NCI-H2081 (cell line): ENCODE measurements at places on chromosomes 1 and 21.

GRCh38 chr1:26524181-26524580 is 5.4 kb upstream of the RPS6KA1 start:
- DNase-seq: no peak

- no peak for DNase-seq
Measured at GRCh38 chr21:30216041-30216723, at the start of gene CLDN8. TSS of gene CLDN8 (minus strand) at chr21:30216097. CDS start at chr21:30215925, 172 bp downstream.

- no peak for DNase-seq
Measured at GRCh38 chr1:55870106-55870505, 654.9 kb upstream of the USP24 start.

GRCh38 chr1:54814571-54814970 is 13.4 kb upstream of the TTC22 start:
- no peak for DNase-seq

DNA sequence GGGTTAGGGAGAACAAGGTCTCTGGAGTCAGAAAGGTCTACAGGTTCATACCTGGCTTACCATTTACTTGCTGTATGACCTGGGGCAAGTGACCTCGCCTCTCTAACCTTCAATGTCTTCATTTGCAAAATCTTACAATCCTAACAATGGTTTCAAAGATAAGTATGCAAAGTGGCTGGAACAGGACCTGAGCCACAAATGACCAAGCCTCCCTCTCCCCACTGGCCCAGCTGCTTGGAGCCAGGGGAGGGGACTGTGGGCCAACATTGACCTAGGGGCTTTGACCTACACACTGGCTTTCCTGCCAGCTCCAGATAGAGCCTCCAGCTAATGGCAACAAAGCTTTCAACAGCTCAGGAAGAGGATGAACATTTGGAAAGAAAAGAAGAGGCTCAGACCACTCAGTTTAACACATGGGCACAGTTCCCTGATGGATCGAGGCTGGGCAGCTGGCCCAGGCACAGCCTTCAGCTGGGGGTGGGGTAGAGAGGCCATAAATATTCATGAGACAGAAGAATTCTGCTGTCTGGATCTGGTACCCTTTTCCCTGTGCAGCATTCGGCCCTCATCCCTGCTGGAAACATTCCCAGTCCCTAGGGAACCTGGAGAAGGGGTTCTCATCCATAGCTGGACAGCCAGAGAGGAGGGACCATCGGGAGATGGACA is 12.9 kb downstream of the PTAFR start:
- no peak for DNase-seq

- no peak for DNase-seq
Measured at GRCh38 chr1:8133190-8133589, 107.1 kb upstream of the ERRFI1 start.

DNA sequence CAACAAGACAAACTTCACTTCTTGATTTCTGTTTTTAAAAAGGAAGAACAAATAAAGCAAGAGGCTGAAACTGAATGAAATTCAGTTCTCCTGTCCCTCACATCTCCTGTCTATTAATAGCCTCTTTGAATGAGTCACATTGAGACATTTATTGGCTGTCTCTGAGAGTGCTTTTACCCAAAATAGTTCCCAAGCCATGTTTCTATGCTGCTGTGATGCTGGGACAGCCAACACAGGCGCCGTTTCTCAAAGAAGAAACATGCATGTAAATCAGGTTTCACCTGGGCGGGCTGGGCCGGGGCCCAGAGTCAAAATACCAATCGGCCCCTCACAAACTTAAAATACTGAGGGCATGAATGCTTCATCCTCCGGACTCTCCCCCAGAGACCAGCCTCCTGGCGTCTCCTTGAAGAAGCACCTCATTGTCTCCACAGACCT is 105.2 kb downstream of the EDEM3 start:
- DNase-seq: no peak

GRCh38 chr1:212529211-212529741 is 79.3 kb upstream of the ATF3 start:
- DNase-seq: no peak

- DNase-seq: no peak
Measured at GRCh38 chr1:214215583-214215982, 65.4 kb upstream of the SMYD2 start.

DNA sequence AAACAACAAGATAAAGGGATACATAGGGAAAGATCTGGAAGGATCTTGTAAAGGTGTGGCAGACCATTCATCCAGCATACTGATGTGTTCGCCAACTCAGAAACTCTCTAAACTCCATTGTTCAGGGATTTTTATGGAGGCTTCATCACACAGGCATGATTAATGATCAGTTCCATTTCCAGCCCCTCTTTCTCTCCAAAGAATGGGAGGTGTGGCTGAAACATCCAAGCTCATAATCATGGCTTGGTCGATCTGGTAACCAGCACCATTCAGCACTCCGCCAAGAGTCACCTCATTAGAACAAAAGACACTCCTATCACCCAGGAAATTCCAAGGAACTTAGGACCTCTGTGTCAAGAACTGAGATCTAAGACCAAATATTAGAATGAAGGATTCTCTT is 180.6 kb upstream of the RNPC3 start:
- no peak for DNase-seq

- DNase-seq: no peak
Measured at GRCh38 chr21:16978309-16978895, 534.4 kb upstream of the CXADR start.

GRCh38 chr21:34351786-34352241 is 12.0 kb upstream of the KCNE2 start:
- DNase-seq: peak; percentile 83

GRCh38 chr1:203283597-203283996 is 21.7 kb upstream of the BTG2 start:
- no peak for DNase-seq

DNA sequence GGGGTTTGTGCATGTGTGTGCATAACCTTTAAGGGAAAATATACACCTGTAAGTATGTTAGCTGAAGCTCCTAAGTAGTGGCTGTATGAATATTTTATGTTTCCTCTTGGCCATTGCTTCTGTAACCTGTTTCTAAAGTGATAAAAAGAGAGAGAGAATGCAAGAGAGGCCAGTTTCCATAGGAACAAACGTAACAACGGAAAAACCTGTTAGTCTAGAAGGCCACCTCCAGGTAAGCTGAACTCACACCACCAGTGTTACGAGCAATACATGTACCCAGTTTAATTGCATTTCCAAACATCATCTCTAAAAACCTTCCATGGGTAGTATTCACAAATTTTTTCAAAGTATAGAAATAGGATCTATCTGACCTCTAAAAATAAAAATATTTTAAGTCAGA is 63.1 kb downstream of the PLPPR4 start:
- no peak for DNase-seq

DNA sequence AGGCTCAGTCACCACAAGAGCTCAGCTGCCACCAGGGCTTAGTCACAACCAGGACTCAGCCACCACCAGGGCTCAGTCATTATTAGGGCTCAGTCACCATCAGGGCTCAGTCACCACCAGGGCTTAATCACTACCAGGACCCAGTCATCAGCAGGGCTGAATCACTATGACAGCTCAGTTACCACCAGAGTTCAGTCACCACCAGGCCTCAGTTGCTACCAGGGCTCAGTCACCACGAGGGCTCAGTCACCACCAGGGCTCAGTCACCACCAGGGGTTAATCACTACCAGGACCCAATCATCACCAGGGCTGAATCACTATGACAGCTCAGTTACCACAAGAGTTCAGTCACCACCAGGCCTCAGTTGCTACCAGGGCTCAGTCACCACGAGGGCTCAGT is 196.2 kb downstream of the NPHP4 start:
- DNase-seq: no peak

- no peak for DNase-seq
Measured at GRCh38 chr21:35233756-35234155, 184.7 kb upstream of the RUNX1 start.

GRCh38 chr1:30400507-30400906 is 322.9 kb downstream of the MATN1 start:
- no peak for DNase-seq

DNA sequence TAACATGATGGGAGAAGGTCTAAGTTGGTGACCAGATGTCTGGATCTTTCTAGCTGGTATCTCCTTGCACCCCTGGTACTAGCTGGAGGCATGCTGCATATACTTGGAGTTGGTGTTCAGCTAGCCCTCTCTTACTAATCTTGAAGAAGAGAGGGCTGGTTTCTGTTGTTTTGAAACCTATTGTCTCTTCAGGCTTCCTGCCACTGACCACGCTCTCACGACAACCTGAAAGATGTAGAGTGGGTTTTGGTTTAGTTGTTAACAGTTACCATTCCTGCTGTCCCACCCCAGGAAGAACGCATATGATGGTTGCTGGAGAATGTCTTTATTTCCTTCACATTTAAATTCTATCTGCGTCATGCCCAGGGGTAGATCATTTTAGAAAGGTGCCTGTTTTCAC is 3.6 kb downstream of the MAN1C1 start:
- DNase-seq: no peak

DNA sequence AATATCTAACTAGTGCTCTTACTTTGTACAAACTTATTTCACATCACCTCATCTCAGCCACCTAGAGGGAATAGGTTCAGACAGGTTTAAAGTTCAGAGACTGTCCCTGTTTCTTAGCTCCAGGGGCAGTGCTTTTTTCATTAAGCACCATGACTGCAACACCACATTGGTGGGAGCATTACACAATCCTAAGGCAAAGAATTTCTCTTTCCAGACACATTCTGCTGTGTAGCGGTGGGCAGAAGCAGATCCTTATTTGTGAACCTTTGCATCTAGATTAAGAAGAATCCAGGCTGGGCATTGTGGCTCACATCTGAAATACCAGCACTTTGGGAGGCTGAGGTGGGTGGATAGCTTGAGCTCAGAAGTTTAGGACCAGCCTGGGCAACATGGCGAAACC is 16.1 kb downstream of the LCA5L start:
- no peak for DNase-seq

GRCh38 chr1:8063298-8064036 is 37.4 kb upstream of the ERRFI1 start:
- no peak for DNase-seq

DNA sequence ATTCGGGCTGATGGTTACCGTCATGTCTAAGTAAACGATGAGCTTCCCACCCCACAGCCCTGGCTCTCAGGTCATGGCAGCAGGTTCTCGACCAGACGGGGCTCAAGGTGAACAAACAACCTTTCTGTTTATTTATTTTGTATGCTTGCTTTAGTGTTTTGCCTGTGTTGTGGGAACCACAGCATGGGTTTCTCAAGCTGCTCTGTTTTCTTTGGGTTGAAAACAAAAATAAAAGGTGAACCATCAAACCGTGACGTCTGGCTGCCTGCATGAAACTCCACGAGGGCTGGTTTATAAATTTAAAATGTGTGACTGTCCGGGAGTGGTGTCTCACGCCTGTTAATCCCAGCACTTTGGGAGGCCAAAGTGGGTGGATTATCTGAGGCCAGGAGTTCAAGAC is 28.0 kb downstream of the TMEM51 start:
- no peak for DNase-seq

DNA sequence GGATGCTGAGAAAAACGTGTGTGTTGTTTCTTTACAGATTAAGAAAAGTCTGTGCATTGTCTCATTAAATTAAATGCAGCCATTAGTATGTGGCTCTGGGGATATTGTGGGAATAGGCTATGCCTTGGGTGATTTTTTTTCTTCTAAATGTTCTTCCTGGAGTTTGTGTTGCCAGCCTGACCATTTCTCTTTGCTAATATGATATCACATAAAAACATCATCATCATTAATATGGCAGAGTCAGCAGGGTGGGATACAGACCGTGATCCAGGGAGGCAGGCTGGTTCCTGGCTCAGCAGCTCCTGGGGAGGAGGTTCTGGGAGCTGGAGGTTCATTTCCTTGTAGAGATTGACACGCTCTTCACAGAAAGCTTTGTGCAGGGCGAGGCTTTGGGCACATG is 60.7 kb upstream of the SELENON start:
- no peak for DNase-seq

GRCh38 chr1:106831511-106831910 is 225.0 kb upstream of the PRMT6 start:
- no peak for DNase-seq

- no peak for DNase-seq
Measured at GRCh38 chr21:35594905-35595304, 465.4 kb downstream of the SETD4 start.

- DNase-seq: no peak
Measured at GRCh38 chr1:201542309-201543035, 3.5 kb downstream of the NAV1 start.

GRCh38 chr1:89552471-89553081 is 27.9 kb downstream of the LRRC8B start:
- DNase-seq: peak; percentile 37
